Activated effector memory CD4-positive, alpha-beta T cell treated with Interleukin-2 at 50 U/mL for 16 hours (primary cell): ENCODE measurements at places on chromosomes 3 and 15.

- no peak for DNase-seq
These were observed 52.1 kb downstream of the VGLL4 start for GRCh38 chr3:11591391-11592282.

DNA sequence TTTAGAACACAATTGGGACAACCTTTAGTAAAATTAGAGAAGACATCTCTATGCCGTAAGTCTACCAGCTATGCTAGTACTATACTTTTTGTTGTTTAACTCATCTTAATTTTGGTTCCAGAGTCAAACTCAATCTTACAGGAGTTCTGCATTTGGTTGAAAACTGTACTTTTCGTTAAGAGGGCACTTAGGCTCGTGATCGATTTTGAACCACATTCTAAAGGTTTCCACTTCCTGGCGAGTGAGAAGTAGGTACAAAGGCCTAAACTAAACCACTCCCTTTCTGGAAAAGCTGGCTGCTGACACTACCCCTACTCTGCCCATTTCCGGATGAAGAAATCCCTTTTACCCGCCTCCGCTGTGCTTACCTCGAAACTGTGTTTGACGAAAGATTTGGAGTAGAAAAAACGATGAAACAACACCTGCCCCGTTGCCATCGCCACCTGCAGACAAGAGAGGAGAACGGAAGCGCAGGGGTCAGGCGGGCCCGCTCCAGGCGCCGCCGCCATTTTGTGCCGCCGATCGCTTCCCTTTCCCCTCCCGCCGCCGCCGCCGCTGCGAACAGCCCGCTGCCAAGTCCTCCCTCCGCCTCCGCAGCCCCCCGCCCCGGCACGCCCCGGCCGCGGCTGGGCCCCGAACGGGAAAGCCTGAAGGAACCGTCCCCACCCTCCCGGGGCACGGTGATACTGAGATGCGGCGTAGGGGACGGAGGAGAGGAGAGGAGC, 748 bp downstream of the CCNL1 start:
- peak; percentile 73 for DNase-seq

- no peak for DNase-seq
These were observed 63.0 kb downstream of the CHSY1 start for GRCh38 chr15:101188637-101189408.

GRCh38 chr3:187400756-187401155, 32.6 kb downstream of the RTP4 start:
- no peak for DNase-seq

GRCh38 chr3:134313847-134314587, 60.2 kb downstream of the AMOTL2 start:
- DNase-seq, result no peak

GRCh38 chr15:51842852-51843737, 13.6 kb downstream of the TMOD3 start:
- DNase-seq, result no peak

DNA sequence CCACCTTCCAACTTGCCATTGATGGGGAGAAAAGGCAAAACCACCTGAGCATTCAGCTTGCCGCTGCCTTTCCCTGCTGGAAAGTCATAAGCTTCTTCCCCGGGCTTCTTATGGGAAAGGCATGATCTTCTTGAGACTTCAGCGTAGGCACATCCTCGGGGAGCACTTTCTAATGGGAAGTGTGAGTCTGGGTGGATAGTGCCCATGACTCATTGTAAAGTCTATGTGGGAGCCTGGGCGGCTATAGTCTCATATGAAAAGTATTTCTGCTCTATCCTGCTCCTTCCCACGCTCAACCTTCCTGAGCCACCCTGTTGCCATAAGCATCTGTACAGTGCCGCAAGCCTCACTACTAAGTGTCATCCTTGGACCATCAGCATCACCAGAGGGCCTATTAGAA, 309.9 kb upstream of the THBS1 start:
- DNase-seq, result no peak

- DNase-seq, result no peak
These were observed 942.0 kb downstream of the ROBO1 start for GRCh38 chr3:78825858-78826215.

DNA sequence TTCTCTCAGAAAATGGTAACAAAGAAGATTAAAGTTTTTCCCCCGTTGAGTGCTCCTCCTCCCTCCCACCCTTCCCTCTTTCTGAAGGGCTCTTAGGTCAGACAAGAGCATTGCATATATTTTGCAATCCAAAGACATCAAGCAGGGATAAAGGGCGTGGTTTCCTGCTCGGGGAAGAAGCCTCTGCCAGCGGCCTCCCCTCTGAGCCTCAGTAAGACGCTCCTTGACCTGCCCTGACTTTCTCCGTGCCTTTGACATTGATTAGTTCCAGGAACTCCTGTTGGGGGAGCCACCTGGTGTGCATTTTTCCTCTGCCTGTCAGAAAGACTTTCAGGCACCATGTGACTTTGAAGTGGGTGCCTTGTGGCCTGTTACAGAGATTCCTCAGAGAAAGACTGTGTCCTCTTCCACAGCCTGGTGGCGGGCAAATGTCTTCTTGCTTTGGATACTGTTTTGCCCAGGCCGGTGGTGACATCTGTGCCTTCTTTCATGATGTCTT, 87.2 kb upstream of the TBL1XR1 start:
- DNase-seq, result no peak

DNA sequence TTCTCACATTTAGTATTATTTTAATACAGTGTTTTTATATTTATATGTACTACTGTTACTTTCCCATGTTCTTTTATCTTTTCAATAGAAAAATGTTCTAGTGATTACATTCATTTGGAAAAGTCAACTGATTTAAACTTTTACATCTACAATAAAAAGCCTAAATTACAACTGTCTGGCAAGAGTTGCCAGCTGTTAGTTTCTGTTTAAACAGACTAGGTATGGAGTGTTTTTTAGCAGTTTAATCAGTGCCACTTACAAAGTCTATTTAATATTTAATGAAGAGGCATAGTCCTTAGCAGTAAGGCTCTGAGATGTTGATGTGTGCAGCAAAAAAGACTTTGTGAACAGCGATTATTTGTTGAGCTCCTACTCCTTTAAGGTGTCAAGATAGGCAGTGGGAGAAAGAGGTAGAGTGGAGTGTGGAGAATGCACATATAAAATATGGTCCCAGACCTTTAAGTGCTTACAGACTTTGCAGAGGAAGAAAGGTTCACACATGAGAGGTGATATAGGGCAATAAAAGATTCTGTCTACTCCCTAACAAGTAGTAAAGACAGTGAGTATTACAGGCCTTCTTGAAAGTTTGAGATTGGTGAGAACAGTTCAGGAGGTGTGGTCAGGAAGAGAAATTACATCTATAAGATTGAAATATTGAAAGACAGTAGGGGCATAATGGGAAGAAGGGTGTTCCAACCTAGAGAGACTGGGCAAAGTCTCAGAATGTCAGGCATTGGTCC, 320.5 kb downstream of the DOCK3 start:
- DNase-seq, result no peak

GRCh38 chr3:47522082-47522987, 8.8 kb upstream of the ELP6 start:
- peak; percentile 53 for DNase-seq

- no peak for DNase-seq
These were observed 74.0 kb upstream of the UBE2E2 start for GRCh38 chr3:23129117-23129516.

DNA sequence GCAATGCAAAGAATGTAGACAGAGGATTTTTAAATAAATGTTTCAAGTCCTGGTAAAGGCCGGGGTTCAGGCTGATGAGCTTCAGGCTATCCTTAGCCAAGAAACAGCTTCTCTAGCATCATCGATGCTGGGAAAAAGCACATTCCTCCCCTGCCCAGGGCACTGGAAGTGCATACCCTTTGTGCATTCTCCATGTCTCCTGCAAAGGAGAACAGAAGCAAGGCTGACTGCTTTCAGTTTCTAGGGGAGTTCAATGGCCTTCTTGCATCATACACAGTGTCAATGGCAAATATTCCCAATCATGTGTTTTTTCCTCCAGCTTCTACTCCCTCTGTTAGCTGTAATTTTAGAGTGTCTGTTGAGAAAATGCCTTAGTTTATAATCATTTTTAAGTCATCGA, 59.9 kb downstream of the GPR176 start:
- DNase-seq, result no peak

DNA sequence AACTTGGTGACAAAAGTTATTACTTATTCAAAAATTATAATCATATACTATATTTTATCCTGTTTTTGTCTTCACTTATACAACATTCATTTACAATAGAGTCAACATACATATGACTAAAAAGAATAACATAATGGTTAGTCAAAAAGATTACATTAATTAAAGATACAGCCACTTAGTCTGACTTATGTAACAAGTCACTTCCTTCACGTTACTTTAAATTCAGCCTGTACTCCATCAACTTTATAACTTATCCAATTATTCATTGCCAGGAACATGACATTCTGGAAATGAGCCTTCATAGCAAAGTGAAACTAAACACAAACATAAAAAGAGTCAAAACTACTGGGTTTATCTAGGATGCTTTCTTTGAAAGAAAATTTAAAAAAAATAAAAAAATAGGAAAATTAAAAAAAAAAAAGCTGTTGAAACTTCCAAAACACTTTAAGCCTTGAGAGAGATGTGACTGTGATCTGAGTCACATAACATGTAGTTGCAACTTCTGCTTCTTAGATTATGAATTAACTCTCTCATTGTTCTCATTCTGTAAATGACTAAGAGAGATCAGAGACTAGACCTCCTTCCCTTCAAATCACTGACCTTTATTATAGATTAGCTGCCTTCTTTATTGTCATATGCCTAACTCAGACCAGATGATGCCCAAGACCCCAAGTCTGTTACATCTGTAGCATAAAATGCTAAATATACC, 107.8 kb downstream of the MYRIP start:
- no peak for DNase-seq

DNA sequence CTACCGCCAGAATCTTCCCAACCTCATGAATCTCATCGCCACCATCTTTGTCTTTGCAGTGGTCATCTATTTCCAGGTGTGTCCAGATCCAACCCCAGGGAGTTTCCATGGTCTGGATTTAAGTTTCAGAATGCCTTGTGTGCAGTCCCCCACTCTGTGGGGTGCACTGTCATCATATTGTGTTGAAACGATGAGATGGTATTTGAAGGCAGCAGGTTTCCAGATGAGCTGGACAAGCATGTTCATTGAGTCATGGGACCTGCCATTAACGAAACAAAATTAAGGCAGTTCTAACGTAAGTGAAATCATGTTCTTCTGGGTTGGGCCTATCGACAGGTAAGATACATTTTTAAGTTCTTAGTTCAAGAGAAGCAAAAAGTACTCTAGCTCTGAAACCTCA, 12.7 kb downstream of the SEC61A1 start:
- DNase-seq, result no peak

DNA sequence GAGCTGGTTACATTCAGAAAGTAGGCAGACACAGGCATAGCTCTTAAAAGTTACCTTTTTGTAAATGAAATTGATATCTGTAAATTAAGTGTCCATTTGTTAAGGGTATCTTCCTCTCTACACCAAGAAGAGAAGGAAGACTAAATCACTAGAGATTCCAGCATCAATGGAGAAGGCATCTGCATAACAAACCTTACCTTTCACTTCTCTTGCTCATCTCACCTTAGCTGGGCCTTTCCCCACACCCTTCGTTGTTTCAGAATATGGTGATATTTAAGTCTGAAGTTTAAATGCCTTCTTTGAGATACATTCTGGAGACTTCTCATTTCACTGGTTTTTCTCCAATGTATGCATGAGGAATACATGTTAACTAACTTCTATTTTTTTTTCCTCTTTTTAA, 54.5 kb upstream of the TGFBR2 start:
- DNase-seq, result no peak

- DNase-seq, result no peak
These were observed 36.7 kb upstream of the PLCL2 start for GRCh38 chr3:16848007-16848406.

GRCh38 chr3:12229146-12229851, 59.6 kb upstream of the PPARG start:
- DNase-seq, result no peak

GRCh38 chr15:73901126-73901810, 25.0 kb upstream of the LOXL1 start:
- DNase-seq, result no peak

GRCh38 chr3:127867986-127868385, 45.7 kb upstream of the MGLL start:
- no peak for DNase-seq

DNA sequence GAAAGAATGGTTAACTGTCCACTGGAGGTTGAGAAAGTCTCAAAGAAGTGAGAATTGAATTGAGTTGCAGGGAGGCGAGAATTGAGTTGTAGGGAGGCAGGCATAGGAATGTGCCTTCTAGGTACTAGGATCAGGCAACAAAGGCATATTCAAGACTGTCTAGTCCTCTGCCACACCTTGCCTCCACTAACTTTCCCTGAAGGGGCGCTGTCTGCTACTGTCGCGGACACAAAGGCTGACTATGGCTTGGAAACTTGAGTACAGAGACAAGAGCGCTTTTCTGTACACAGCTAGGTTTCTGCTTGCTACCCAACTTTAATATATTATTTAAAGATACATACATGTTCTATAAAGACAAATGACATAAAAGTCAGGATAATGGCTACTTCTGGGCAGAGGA, 10.4 kb upstream of the FBXL22 start:
- DNase-seq, result no peak

DNA sequence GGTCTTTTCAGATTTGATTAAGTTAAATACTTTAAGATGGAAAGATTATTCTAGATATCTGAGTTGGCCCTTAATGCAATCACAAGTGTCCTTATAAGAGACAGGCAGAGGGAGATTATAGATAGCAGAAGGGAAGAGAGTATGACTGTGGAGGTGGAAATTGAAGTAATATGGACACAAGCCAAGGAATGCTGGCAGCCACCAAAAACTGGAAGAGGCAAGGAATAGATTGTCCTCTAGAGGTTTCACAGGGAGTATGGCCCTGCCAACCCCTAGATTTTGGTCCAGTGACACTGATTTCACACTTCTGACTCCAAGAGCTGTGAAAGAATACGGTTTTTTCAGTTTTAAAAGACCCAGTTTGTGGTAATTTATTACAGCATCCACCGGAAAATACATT, 1498.7 kb upstream of the CADM2 start:
- DNase-seq, result no peak

GRCh38 chr3:42991341-42992315, 12.5 kb downstream of the GASK1A start:
- no peak for DNase-seq

DNA sequence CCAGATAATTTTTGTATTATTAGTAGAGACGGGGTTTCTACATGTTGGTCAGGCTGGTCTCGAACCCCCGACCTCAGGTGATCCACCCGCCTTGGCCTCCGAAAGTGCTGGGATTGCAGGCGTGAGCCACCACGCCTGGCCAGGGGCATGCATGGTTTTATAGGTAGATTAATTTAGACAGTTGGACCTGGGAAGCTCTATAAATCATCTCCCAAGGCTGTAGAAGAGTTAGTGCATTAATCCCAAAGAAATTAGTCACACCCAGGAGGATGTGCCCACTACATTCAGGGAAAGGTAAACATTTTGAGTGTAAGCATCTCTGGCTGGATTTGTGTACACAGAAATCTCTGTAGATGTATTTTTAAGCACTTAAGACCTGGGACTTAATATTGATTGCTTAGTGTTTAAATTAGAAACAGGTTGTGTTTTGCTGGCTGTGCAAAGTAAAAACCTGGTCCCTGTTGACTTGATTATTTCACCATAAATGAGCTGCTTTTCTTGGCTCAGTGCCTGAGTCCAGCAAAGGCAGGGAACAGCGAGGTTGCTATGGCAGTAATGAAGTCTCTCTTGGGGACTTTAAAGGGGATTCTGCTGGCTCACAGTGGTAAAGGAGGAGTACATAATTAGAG, 19.2 kb downstream of the EXOSC7 start:
- no peak for DNase-seq

- peak; percentile 43 for DNase-seq
These were observed 28.4 kb downstream of the IRAK2 start for GRCh38 chr3:10192953-10193691.
